BJ (cell line): ENCODE measurements at places on chromosomes 16 and 17. TPM values are rescaled to one million over a fixed set of nuclear protein-coding genes. Genes with fewer than 3 reads are reported as not detected.

The RAMP2 gene
- 1.7 and 2.8 TPM in 2 replicates for polyA plus RNA-seq

The SLFN14 gene
- not detected in 2 replicates for polyA plus RNA-seq

The MYH11 gene
- 0.11 and 0.27 TPM in 2 replicates for polyA plus RNA-seq

The AXIN2 gene
- polyA plus RNA-seq, result 0.93 and 1.3 TPM in 2 replicates

The KCNJ2 gene
- 1.2 and 2.1 TPM in 2 replicates for polyA plus RNA-seq

The USP22 gene
- 169 and 212 TPM in 2 replicates for polyA plus RNA-seq

The CD300LG gene
- polyA plus RNA-seq, result not detected in 2 replicates

The TBKBP1 gene
- polyA plus RNA-seq, result 4.7 and 7.3 TPM in 2 replicates

The LGALS9B gene
- not detected in 2 replicates for polyA plus RNA-seq

The IL34 gene
- polyA plus RNA-seq, result 0.45 and 0.70 TPM in 2 replicates

GRCh38 chr16:31698901-31699300 is 171.2 kb downstream of the AHSP start:
- DNase-seq, result no peak

GRCh38 chr16:89922884-89923639 is at the start of gene TUBB3:
Gene TUBB3 (plus strand): TSS chr16:89923342. CDS start chr16:89923402, 60 bp downstream.
- no peak for DNase-seq

- no peak for DNase-seq
These were observed 6.0 kb downstream of the MXRA7 start for GRCh38 chr17:76704805-76705204.

- no peak for DNase-seq
These were observed 1324.9 kb upstream of the CDH8 start for GRCh38 chr16:63361032-63361624.

DNA sequence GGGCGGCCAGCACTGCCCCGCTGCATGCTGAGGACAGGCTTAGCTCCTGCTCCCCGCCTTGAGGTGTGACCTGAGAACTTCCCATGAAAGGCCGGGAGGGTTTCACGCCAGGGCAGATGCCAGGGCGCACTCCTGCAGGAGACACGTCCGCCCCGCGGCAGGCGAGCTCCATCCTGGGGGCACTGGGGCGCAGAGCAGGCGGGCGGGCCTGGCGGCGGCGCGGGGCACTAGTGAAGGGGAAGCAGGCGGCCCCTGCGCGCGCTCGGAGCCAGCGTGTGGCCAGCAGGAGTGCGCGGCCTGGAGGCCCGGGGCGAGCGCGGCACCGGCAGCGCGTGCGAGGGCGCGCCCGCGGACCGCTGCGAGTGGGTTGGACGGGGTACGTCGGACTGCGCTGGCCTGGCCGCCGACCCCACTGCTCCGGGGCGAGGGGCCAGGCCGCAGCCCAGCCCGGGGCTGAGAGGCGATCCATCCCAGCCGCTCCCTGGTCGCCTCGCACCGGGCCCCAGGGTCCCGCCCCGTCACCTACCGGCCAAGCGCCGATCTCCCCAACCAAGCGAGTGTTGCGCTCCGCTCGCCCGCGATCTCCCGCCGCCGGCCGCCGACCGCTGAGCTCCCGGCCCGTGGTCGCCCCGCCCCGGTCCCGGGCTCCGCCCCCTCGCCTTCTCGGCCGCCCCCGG is at the start of gene MAP3K14:
MAP3K14 (minus strand) TSS at position 587 of the 677 bp plus-strand sequence. CDS start 26,275 bp downstream, outside the sequence.
- DNase-seq, result no peak

DNA sequence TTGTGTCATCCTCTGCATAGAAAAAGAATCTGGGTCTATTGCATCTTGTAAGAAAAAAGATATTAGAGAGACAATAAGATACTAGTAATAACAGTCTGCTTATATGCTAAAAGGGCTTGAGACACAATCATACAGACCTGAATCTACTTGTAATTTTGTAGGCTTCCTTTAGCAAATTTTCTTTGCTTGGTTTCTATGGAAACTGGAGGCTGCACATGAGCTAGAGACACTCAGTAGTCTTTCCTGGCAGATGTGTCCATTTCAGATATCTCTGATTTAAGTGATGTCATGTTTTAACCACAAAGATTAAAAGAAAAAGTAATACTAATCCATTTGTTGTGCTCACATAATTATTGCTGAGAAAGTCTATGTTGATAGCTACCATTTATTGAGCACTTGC is 123.9 kb upstream of the GNAO1 start:
- no peak for DNase-seq

GRCh38 chr16:28502290-28502689 is 4.3 kb downstream of the IL27 start:
- no peak for DNase-seq

DNA sequence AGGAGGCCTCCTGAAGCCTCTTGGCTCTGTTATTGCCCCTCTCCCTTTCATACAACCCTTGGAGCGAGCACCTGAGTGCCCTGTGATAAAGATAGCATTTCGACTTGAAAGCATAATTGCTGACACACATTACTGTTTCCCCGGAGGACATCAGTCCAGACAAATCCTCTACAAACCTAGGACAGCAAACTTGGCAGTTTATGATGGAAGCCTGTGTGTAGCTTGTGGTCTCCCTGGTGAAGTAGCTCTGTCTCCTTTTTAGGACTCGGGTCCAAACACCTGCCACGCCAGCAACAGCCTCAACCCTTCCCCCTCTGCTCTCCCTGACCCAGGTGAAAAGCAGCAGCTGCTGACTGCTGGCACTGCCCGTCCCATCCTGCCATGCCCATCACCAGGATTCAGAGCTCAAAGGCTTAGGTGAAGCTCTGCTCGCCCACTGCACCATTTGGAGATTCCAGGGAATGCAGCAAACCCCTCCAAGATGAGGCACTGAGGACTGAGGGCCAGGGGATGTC is 55.9 kb downstream of the IRX6 start:
- DNase-seq, result no peak

- DNase-seq, result no peak
These were observed 5.6 kb downstream of the CDH16 start for GRCh38 chr16:66913081-66913480.

- DNase-seq, result no peak
These were observed 23.8 kb downstream of the COTL1 start for GRCh38 chr16:84593825-84594724.

DNA sequence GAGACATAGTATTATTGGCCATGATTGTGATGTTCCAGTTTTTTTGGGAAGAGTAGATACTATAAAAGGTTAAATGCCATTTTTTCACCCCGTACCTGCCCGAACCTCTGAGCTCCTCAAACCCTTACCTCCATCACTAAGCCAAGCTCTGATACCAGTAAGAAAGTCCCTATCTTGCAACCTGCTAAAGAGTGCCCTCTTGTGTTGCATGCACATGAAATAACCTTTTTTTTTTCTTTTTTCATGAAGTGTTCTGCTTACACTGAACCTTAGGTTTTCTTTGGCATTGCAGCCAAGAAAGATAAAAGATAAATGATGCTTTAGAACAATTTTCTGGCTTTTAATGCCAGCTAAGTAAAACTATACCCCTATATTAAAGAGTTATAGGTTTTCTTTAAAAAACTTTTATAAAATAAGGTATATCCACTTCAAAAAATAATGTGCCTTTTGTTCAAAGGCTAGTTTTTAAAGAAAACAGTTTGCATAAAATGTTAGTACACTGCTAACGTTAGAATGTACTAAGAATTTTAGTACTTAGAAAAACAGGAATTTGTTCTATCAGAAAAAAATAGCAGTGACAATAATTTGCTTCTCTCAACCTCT is 295.3 kb upstream of the PMFBP1 start:
- no peak for DNase-seq

GRCh38 chr16:2160915-2161551 is 5.5 kb downstream of the TRAF7 start:
- DNase-seq, result no peak

DNA sequence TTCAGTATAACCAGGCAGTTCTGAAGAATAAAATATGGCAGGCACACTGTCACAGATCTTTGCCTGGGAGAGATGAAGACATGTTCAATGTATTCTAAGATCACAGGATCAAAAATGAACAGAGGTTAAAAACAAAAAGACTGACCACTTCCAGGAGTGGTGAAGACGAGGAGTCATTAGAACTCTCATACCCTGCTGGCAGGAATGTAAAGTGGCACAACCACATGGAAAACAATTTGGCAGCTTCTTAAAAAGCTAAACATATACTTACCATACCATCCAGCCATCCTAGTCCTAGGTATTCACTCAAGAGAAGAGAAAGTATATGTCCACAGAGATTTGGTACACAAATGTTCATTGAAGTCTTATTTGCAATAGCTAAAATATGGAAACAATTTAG is 406.3 kb downstream of the NPIPA8 start:
- DNase-seq, result no peak

DNA sequence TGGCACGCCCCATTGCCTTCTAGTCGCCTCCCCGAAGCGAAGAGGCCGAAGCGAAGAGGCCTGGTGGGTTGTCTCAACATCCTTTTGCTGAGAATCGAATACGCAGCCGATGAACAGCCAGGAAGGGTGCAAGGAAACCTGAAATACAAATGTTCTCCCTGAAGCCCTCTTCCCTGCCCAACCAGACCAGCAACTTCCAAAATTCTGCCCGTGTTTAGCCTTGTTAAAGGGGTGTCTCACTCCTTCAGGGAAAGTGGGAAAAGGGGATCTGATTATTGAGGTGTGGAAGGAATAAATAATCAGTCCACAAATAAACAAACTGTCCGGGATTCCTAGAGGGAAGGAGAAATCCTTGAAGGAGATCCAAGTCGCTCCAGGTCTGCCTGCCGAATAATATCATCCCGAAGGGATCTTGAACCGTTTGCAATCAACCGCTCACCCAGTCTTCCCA is 1.4 kb upstream of the FOXC2 start:
- no peak for DNase-seq

- DNase-seq, result no peak
These were observed 10.3 kb downstream of the HIC1 start for GRCh38 chr17:2064980-2065785.

DNA sequence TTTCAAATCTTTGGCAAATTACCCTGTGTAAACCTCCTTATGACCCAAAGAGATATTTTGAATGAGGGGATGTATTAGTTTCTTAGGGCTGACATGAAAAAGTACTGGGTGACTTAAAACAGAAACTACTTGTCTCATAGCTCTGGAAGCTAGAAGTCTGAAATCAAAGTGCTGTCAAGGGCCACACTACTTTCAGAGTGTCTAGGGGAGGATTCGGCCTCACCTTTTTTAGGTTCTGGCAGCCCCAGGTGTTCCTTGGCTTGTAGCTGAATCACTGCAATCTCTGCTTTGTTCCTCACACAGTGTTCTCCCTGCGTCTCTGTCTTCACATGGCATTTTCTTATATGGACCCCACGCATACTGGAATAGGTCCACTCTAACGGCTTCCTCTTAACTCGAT is 322.2 kb downstream of the CDH13 start:
- DNase-seq, result no peak
